Stimulated activated CD4-positive, alpha-beta T cell treated with anti-CD3 and anti-CD28 coated beads, Interleukin-15, amount 100 ng/mL, for 48 hours (primary cell): ENCODE measurements at places on chromosomes 4 and X.
A peak's percentile ranks its signal among the peaks of the same experiment; 100 is the strongest.

- DNase-seq = no peak
Observed at GRCh38 chr4:143076723-143077122, 108.0 kb upstream of the USP38 start.

DNA sequence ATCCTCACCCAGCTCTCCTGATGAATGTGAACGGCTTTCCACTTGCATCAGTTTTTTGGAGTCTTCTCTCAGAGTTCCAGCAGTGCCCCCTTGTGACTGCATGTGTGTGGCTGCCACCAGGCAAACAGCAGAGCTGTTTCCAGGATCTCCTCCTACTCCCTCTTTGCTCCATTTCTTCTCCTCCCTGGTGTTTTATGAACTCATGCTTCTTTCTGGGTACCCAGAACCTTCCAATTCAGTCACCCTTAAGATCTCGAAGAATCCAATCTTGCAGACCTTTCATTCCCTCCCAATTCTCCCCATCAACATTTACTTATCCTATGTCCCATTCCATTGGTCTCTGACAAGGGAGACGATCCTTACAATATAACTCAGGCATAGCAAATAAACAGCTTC is 6.8 kb upstream of the TCEANC start:
- DNase-seq = peak; percentile 27

GRCh38 chr4:177562859-177563258 is 120.6 kb upstream of the AGA start:
- DNase-seq = no peak

- no peak for DNase-seq
Observed at GRCh38 chrX:107107459-107107858, 11.2 kb downstream of the RBM41 start.

DNA sequence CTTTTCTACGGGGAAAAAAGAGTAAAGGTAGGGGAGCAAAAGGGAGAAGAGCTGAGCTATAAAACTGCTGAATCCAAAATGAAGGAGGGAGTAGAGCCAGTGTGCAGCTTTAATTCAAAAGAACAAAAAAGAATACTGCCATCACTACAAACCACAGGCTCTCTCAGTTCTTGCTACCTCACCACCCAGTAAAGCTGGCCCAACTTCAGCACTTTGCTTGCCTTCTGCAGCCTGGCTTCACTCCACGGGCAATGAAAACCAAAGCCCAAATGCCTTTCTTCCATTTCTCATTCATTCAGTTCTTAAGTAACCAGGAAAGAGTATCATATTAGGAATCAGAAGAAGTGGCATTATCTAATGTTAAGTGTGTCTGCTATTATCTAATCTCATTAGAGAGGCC is 376.8 kb downstream of the BCOR start:
- no peak for DNase-seq

DNA sequence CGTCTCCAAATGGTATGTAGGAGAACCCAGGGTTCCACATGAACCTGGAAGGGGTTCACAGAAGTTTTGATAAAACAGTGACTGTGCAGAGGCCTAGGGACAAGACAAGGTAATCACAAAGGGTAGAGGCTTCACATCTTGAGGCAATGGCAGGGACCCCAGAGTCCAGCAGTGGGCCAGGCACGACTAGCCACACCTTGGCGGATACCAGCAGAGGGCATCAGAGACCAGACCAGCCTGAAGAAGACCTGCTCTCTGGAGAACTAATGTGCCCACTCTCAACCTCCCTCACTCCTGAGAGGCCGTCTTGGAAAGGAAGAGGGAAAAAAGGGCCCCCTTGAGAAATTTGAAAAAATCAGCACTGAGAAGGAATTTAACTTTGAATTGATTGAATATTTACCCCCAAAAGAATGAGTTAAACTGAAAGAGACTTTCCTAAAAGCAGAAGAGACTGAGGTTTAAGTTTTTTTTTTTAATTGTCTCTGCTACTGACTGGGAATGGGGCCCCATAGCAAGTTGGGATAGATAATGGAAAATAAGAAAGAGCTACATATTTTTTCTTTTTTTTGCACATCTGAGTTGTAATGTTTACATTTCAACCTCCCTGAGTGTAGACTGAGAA is 243.8 kb upstream of the JADE1 start:
- DNase-seq = peak; percentile 4

- DNase-seq = no peak
Observed at GRCh38 chr4:74583757-74584156, 138.8 kb downstream of the AREG start.

DNA sequence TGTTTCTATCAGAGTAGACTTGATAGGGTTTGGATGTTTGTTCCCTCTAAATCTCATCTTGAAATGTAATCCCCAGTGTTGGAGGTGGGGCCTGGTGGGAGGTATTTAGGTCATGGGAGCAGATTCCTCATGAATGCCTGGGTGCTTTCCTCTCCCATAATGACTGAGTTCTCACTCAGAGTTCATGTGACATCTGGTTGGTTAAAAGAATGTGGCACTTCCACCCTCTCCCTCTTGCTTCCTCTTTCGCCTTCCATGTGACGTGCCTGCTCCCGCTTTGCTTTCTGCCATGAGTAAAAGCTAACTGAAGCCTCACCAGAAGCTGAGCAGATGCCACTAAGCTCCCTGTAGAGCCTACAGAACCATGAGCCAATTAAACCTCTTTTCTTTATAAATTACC is 47.3 kb upstream of the SRPX start:
- no peak for DNase-seq

- no peak for DNase-seq
Observed at GRCh38 chr4:174553031-174553430, 30.7 kb upstream of the HPGD start.

DNA sequence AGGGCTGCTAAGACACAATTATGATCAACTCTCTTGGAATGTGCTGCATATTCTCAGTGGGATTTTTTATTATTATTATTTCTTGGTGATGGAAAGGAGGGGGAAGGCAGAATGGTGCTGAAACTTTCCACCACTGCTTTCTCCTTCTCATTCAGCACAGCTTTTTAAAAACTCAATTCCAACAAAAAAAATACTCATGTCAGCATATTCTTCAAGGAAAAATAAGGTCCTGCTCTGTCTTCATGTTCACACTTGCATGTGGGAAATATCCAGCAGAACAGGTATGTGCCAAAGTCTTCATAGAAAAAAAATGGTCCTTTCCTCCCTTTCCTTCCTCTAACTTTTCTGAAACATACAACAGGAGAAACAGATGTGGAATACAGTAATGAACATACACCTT is 144.0 kb upstream of the ADAMTS3 start:
- no peak for DNase-seq

- no peak for DNase-seq
Observed at GRCh38 chr4:4423706-4424498, 37.0 kb downstream of the NSG1 start.

DNA sequence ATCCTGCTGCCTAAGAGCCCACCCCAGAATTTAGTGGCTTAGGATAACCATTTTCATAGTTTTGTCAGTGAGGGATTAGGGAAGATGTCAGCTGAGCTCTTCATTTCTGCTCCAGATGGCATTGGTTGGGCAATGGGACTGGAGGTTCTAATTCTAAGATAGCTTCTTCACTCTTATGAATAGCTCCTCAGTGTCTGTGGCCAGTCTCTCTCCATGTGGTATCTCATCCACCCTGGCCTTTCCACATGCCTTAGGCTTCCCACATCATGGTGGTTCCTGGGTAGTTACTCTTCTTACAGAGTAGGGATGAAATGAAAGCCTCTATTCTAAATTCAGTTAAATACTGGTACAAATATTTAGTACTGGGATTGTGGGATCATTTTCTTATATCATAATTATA is 31.3 kb downstream of the REPS2 start:
- no peak for DNase-seq
